ENCODE measurements at places on chromosomes 13 and 19.

DNA sequence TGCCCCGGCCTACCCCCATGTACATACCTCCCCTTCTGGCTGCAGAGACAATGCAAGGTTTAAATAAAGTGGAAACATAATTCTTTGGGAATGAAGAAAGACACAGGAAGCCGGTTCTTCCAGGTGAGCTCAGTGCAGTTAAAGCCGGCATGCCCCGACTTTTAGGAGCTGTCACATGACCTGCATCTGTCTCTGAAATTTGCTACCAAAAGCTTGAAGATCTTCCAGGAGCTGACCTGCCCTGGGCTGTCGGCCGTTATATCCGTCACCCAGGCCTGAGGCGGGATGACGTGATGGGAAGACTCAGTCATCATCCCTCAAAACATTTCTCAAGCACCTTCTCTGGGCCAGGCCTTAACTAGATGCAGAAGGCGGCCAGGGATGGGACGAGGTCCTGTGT, 10.3 kb downstream of the RAB8A start:
- no peak for DNase-seq

GRCh38 chr13:73251626-73252265, 192.9 kb downstream of the KLF5 start:
- DNase-seq: no peak

- no peak for DNase-seq
Observed at GRCh38 chr19:5542665-5543064, 25.1 kb downstream of the TINCR start.

DNA sequence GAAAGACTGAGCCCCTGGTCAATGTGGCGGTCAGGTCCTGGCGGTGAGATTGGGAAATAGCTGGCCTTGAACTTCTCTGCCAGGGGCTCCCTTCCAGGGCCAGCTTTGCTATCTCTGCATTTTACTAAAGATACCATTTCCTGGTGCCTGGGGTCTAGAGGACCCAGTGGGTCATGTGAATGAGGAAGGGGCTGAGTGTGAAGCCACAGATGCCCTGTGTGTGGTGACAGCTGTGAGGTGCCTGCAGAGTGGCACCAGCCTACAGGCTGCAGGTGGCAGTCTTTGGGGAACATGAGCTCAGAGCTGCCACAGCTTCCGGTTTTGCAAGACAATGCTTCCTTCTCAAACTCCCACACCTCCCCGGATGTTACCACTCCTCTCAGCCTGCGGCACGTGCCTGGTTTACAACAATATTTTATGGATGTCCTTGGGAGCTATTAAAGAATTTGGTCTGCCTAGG, 5.2 kb upstream of the MLNR start:
- DNase-seq: peak; percentile 48

Data from GM19239 (cell line).